Adrenal gland (tissue), 19 donors: ENCODE measurements at places on chromosomes 5 and 9.

GRCh38 chr9:26216702-26217101 lies 538.5 kb upstream of the TUSC1 start:
- DNase-seq = no peak

DNA sequence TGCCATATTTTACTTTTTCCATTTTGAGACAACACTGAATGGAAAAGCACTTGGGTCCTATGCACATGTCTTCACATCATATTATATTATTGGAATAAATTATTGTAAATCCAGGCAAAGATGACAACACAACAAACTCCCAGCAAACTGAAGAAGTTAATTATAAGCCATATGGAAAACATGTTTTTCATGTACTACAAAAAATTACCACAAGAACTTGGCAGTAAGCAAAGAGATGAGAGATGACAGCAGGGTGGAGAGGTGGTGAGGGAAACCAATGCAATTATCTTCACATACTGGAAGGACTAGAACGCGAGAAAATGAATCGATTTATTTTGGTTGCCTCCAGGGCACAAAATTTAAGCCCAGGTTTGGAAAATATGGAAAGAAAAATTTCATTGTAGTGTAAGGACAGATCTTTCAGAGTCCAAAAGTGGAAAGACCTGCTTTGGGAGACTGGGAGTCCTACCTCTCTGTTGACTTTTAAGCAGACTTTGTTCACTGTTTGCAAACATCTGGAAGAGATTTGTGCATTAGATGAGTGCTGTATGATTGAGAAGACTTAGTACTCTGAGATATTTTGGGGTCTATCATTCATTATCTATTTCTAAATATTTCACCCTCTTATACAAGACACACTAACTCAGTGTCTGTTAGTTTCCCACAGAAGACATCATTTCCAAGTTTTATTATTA lies 138.0 kb downstream of the TMEM232 start:
- no peak for DNase-seq

GRCh38 chr9:91376239-91376638 lies 14.5 kb upstream of the AUH start:
- DNase-seq = no peak

DNA sequence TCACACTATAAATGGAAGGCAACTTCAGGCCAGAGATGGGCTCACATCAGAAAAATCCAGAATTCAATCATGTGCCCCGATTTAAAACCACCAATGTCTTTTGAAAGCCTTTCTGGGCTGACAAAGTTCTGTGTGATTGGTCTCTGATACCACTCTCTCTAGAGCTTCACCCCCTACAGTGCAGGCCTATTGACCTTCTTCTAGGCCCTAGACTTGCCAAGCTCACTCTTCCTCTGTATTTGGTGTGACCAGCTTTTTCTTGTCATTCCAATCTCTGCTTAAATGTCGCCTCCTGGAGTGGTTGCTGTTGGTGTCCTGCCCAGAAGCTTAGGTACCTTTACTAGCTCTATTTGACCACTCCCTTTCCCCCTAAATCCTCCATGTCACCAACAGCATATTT lies 78.7 kb downstream of the GCNT4 start:
- no peak for DNase-seq

DNA sequence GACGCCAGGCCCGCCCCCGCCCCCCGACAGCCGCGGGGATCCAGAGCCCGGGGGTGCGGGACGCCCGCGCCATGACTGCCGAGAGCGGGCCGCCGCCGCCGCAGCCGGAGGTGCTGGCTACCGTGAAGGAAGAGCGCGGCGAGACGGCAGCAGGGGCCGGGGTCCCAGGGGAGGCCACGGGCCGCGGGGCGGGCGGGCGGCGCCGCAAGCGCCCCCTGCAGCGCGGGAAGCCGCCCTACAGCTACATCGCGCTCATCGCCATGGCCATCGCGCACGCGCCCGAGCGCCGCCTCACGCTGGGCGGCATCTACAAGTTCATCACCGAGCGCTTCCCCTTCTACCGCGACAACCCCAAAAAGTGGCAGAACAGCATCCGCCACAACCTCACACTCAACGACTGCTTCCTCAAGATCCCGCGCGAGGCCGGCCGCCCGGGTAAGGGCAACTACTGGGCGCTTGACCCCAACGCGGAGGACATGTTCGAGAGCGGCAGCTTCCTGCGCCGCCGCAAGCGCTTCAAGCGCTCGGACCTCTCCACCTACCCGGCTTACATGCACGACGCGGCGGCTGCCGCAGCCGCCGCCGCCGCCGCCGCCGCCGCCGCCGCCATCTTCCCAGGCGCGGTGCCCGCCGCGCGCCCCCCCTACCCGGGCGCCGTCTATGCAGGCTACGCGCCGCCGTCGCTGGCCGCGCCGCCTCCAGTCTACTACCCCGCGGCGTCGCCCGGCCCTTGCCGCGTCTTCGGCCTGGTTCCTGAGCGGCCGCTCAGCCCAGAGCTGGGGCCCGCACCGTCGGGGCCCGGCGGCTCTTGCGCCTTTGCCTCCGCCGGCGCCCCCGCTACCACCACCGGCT lies 1.0 kb downstream of the FOXE1 start:
- no peak for DNase-seq

GRCh38 chr9:121652838-121653231 lies 1.4 kb downstream of the DAB2IP start:
- no peak for DNase-seq

GRCh38 chr5:999032-999501 lies 9.5 kb upstream of the NKD2 start:
- DNase-seq = peak; percentile 6

- DNase-seq = peak; percentile 22
Measured at GRCh38 chr9:15205632-15206420, 101.2 kb downstream of the TTC39B start.

GRCh38 chr5:41218929-41219657 lies 5.8 kb upstream of the C6 start:
- no peak for DNase-seq

DNA sequence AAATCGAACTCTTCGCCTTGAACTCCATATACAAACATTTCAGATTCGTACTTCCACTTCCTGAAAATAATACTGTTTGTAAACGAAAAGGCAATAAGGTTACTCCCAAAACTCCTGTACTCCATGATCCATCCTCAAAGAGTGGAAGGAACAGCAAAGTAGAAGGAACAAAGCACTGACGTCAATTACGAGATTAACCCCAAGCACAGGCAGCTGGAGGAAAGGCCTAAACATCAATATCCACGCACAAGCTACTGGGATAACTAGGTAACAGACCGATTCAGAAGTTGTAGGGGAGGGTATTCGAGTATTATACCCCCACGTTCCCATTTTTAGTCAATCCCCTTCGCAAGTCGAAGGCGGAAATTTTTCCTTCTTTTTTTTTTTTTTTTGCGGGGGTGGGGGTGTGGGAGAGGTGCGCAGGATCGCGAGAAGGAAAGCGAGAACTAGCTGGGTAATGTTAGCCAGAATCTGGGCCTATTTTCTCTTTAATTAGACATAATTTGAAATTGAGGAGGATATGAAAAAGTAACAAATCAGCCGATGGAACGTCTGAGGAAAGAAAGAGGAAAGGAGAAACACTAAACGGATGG lies 909 bp downstream of the AFF4 start:
- DNase-seq = no peak

DNA sequence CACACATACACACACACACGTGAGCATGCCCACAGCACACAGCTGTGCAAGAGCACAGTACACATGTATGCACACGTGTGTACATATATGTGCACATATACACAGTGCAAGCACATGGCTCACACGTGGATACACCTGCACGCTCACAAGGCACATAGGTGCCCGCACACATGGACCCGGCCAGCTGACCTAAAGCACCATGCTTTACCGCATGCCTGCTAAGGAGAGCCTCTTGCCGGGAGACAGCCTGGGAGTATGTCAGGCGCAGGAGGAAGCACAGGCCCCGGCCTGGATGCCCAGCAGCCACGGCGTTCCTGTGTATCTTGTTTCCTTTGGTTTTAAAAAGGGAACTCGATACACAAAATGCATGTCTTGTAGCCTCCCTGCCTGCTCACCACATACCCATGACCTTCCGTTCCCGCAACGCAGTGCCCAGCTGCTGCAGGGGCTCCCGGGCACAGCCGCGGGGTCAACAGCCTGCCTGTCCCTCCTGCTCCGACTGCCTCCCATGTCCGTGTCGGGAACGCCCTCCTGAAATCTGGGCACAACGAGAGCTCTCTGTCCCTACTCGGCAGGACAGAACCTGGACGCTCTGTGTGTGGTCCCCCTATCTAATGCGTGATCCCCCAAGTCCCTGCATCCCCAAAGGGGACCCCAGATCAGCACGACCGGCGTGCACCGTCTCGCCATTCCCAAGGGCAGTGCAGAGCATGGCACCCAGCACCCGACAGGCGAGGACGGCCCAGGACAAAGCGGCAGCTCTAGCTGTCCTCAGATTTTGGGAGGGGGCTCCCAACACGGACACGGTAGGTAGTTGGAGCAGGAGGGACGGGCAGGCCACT lies 3.6 kb downstream of the SLC12A7 start:
- no peak for DNase-seq

- DNase-seq = no peak
Measured at GRCh38 chr9:85077944-85078343, 408.4 kb downstream of the NTRK2 start.

DNA sequence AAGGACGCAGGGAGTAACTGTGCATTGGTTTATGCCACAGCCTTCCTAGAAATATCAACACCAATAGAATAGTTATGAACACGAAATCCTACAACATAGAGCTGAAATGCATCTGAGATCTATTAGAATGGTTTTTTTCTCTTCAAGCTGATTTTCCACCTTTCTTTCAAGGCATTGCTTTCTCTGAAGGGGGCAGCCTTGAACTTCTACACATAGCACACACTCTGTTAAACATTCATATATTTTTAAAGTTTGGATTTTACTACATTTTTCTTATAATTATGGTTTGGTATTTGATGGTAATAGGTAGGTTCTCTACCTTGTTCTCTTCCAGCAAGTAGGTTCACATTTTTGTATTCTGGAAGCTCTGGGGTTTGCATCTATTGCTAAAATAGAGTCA lies 661.8 kb downstream of the SEMA5A start:
- DNase-seq = no peak

GRCh38 chr9:88852794-88853193 lies 138.5 kb upstream of the S1PR3 start:
- peak; percentile 42 for DNase-seq

DNA sequence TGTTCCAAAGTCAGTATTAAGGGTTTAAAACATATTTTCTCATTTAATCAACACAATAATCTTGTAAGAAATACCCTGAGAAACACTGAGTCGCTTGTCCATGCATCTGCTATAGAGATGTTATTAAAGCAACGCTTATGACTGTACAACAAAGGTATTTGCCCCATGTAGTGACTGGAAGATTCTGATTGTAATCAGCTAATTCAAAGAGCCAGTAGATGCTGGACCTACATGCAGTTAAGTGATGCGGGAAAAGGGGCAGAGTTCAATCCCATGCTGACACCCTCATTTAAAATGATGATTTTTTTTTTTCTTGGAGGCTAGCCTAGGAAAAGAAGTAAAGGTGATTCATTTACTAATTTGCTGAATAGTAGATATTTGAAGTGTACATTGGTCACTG lies 149.3 kb upstream of the MTAP start:
- DNase-seq = no peak

GRCh38 chr5:172553903-172554302 lies 87.2 kb upstream of the NEURL1B start:
- no peak for DNase-seq

- no peak for DNase-seq
Measured at GRCh38 chr9:133797406-133798105, 59.4 kb upstream of the SARDH start.

DNA sequence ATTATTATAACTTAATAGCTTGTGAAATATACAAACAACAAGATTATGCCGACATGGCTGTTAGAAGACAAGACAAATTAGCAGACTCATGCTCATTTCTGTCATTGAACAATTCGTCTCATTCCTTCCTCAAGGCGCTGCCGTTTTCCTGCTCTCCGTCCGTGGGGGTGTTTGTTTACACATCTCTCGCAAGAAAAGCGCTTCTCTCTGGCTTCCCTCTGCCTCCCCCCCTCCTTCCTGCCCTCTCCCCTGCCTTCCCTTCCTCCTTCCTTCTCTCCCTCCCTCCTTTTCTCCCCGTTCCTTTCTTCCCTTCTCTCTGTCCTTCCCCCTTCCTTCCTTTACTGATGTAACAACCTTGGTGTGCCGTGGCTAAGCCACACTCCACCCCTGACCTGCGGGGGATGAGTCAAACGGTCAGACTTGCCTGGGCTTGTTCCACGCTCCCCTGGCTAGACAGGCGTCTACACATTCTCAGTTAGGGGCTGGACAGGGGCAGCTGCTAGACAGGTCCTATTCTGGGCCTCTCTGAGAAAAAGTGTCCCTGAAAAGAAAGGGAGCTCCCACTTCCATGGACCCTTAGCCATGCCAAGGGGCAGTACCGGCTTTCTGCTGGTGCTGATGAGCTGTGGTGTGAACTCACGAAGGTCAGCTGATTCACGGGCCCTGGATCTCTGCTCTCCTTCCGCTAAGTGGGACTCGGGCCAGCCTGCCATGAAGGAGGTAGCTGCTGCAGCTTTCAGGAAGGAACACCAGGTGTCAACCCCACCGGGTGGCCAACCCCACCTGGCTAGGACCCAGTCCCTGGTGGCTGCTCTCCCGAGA lies 32.0 kb upstream of the SPTLC1 start:
- peak; percentile 87 for DNase-seq

DNA sequence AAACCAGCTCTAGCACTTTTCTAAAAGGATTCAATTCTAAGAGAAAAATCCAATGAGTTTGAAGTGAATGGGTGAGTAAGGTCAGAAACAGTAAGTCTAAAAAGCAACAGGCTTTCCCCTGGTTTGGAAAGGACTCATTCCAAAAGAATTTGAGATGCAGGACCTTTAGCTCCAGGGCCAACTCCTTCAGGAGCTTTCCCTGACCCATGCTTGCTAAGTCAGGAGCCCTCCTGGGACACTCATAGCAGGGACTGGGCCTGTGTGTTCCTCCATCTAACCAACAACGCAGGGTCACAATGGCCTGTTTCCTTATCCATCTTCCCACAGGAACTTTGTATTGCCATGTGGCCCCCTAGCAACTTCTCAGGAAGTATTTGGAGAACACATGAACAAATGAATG lies 198.8 kb downstream of the FRMD3 start:
- no peak for DNase-seq

GRCh38 chr5:134651531-134651930 lies 2.9 kb downstream of the SEC24A start:
- DNase-seq = no peak

- no peak for DNase-seq
Measured at GRCh38 chr9:38708759-38709158, 11.2 kb downstream of the FAM240B start.

- no peak for DNase-seq
Measured at GRCh38 chr5:3051400-3051799, 299.9 kb upstream of the IRX2 start.

DNA sequence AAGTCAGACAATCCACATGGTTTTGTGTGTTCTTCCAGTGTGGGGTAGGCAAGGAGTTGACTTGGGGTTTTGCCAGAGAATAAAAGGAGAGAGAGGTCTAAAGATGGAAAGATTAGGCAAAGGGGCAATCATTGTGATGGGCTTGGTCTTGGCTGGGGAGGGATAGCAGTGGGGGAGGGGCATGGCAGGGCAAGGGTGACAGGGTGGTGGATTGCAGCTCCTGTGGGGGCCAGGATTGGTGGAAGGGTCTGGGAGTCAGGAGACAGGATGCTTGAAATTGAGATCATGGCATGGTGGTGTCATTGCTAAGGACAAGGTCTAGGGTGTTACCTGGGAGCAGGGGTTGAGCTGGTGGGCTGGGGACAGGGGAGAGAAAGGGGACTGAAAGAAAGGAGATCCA lies 57.6 kb downstream of the ZNF618 start:
- peak; percentile 26 for DNase-seq

GRCh38 chr5:134845852-134846640 lies at the start of gene C5orf24:
Gene C5orf24 (plus strand): TSS chr5:134845968. CDS start chr5:134854901, 8,933 bp downstream.
- peak; percentile 96 for DNase-seq
